CD4-positive, alpha-beta T cell treated with Interleukin-4 for 4 hours (primary cell): ENCODE measurements at places on chromosomes 6 and 20.
A peak's percentile ranks its signal among the peaks of the same experiment; 100 is the strongest.

DNA sequence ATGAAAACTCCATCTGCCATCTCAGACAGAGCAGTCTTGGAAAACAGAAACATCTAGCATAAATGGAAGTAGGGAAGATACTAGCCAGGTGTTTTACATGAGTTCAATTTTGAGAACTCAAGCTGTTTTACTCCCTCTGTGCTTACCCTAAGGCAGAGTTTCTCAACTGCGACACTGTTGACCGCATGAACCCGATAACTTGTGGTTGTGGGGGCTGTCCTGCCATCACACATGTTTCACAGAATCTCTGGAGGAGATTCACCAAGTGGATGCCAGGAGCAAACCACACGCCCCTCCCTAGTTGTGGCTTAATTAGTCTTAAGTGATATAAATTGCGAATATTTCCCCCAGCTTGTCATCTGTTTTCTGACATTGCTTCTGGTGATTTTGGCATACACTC, 2.3 kb upstream of the SERPINB6 start:
- DNase-seq, result peak; percentile 47

GRCh38 chr6:107154131-107154800, 39.0 kb upstream of the BEND3 start:
- no peak for DNase-seq

- no peak for DNase-seq
These were observed 41.5 kb upstream of the TENT5A start for GRCh38 chr6:81793821-81794475.

GRCh38 chr6:165227644-165228329, 81.6 kb downstream of the C6orf118 start:
- DNase-seq, result no peak

DNA sequence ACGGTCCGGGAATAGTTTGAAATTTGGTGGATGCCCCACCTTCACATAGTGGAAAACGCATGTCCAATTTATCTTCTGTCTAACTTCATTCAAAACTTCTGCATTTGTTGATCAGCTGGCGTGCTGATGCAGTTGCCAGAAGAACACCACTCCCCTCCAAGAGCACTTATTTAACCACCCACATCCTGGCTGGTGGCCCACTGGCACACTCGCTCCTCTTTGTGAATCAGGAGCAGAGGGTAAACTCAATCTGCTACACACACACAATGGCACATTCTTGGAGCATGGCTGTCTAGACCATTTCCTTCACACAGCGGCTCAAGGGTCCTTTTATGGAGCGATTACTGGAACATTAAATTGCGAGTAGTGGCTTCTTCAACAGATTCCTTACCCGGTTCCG, 55.1 kb upstream of the CEP162 start:
- no peak for DNase-seq

GRCh38 chr6:43623880-43624785, 4.9 kb downstream of the GTPBP2 start:
- no peak for DNase-seq

DNA sequence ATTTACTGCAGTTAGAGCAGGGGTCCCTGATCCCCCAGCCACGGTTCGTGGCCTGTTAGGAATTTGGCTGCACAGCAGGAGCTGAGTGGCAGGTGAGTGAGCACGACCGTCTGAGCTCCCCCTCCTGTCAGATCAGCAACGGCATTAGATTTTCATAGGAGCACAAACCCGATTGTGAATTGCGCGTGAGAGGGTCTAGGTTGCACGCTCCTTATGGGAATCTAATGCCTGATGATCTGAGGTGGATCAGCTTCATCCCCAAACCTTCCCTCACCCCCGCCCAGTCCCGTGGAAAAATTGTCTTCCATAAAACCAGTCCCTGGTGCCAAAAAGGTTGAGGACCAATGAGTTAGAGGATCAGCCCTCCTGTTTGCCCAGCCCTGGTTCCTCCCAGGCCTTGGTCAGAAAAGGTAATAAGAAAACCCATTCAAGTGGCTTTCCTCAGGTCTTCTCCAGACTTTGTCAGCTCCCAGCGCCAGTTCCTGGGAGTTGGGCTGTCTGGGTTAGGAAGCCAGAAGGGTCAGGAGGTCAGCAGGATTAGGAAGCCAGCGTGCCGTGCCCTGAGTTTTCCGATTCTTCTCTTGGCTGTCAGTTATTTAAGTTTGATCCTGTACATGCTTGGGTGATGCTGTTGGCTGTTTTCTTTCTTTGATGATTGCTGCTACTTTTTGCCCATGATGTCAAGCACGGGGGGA, 139.9 kb upstream of the PMEPA1 start:
- no peak for DNase-seq

GRCh38 chr20:23362392-23363256, 642 bp downstream of the GZF1 start:
- no peak for DNase-seq

- DNase-seq, result no peak
These were observed 19.7 kb upstream of the GSTA4 start for GRCh38 chr6:53014744-53015143.

GRCh38 chr6:101585501-101585900, 192.0 kb downstream of the GRIK2 start:
- no peak for DNase-seq

GRCh38 chr6:8828376-8828775, 393.0 kb upstream of the SLC35B3 start:
- no peak for DNase-seq
